ENCODE measurements at places on chromosomes 2 and 18. TPM values are rescaled to one million over a fixed set of nuclear protein-coding genes. Genes with fewer than 3 reads are reported as not detected.

DNA sequence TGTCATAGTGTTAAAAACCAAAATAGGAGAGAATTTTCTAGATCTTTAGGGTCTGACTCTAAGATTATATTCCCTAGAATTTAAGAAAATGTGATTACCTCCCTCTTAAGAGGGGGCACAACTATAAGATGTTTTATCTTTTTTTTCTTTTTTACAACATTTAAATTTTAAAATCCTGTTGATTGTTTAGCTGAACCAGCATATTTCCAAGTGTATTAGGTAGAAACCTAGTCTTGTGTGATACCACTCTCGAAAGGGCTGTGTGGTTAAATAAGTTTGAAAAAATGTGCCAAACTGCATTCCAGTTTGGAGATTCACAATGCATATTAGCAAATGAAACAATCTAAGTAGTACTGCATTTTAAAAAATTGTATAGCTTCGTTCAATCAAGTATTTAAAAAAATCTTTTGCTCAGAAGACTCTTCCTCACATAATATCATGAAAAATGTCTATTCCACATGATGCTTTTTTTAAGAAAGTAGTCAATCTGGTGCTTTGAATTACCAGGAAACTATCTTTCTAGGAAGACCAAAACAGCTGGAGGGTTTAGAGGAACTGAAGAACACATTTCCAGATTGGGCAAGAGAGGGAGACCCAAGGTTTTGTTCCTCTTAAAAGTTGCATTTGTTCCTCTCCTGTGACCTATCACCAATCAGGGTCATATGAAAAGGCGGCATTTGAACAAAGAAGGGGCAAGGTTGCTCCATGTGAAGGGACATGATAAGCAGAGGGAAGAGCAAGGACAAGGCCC lies 98.8 kb downstream of the DPP4 start:
- H3K4me1 ChIP-seq, result no peaks in the 10 kb centered on the region
- no peaks in the 10 kb centered on the region for H3K36me3 ChIP-seq
- H3K27me3 ChIP-seq, result no peaks in the 10 kb centered on the region

GKN2 gene
- not detected for total RNA-seq

GRCh38 chr18:23548275-23548674 lies 38.0 kb downstream of the NPC1 start:
- no peaks in the 10 kb centered on the region for H3K27me3 ChIP-seq
- H3K27ac ChIP-seq, result no peak overlapping the region
- no peaks in the 10 kb centered on the region for H3K4me1 ChIP-seq

DNA sequence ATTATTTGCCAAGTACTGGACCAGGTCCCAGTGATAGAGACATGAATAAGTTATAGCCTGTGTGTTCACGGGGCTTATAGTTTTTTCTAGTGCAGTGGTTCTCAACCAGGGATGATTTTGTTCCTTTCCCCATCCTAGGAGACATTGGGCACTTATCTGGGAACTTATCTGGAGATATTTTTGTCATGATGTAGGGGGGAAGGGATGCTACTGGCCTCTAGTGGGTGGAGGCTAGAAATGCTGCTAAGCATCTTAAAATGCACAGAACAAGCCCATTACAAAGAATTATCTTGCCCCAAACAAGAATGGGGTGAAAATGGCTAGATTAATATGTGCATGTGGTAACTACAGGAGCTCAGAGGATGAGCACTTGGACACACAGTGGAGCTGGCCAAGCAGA lies 75.2 kb downstream of the KLHL29 start:
- H3K36me3 ChIP-seq, result no peaks in the 10 kb centered on the region
- no peaks in the 10 kb centered on the region for H3K4me1 ChIP-seq
- H3K4me3 ChIP-seq, result no peak overlapping the region
- DNase-seq, result no peak
- H3K27me3 ChIP-seq, result no peaks in the 10 kb centered on the region
- no peak overlapping the region for H3K27ac ChIP-seq

DNA sequence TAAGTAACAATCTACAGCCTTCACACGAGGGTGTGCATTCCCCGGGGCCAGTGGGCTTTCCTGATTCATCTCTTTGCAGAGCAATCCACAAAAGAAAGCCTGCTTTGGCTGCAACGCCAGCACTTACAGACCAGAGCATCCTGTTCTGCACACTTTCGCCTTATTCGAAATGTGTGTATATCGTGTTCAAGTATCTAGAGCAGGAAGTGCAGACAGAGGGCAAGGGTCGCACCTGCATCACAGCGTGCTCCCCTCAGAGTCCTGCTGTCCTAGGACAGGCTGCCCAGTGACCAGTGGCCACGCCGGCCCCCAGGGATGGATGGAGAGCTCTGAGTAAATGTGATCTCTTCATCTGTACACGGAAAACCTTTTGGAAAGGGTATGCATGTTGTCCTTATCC lies 264.3 kb downstream of the ZNF516 start:
- no peak overlapping the region for H3K27ac ChIP-seq
- no peaks in the 10 kb centered on the region for H3K27me3 ChIP-seq
- no peaks in the 10 kb centered on the region for H3K4me1 ChIP-seq
- H3K36me3 ChIP-seq, result no peaks in the 10 kb centered on the region

GRCh38 chr2:236240228-236240990 lies 23.8 kb downstream of the ASB18 start:
- H3K27me3 ChIP-seq, result peaks cover 44% of the 10 kb centered on the region
- H3K4me3 ChIP-seq, result no peak overlapping the region
- H3K4me1 ChIP-seq, result peaks cover 9% of the 10 kb centered on the region

GAD1 gene
- 10.7 TPM for total RNA-seq
